ENCODE measurements at places on chromosomes 13 and 19.

DNA sequence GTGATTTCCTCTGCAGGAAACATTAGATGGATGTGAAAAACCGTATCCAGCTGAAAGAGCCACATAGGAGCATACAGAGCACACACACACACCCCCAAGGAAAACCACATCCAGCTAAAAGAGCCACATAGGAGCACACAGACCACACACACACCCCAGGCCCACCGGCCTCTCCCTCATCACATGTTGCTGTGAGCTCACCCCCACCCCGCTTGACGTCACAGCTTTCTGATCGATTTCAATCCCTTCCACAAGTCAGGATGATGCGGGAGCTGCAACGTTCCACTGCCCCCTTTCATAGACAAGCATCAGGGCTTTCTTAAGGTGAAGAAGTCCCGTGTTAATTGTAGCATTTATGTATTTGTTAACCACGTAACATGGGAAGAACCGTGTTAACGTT, 72.4 kb upstream of the SOX1 start:
- DNase-seq = no peak

- no peak for DNase-seq
Observed at GRCh38 chr19:36257520-36257876, 42.6 kb downstream of the ZNF146 start.

DNA sequence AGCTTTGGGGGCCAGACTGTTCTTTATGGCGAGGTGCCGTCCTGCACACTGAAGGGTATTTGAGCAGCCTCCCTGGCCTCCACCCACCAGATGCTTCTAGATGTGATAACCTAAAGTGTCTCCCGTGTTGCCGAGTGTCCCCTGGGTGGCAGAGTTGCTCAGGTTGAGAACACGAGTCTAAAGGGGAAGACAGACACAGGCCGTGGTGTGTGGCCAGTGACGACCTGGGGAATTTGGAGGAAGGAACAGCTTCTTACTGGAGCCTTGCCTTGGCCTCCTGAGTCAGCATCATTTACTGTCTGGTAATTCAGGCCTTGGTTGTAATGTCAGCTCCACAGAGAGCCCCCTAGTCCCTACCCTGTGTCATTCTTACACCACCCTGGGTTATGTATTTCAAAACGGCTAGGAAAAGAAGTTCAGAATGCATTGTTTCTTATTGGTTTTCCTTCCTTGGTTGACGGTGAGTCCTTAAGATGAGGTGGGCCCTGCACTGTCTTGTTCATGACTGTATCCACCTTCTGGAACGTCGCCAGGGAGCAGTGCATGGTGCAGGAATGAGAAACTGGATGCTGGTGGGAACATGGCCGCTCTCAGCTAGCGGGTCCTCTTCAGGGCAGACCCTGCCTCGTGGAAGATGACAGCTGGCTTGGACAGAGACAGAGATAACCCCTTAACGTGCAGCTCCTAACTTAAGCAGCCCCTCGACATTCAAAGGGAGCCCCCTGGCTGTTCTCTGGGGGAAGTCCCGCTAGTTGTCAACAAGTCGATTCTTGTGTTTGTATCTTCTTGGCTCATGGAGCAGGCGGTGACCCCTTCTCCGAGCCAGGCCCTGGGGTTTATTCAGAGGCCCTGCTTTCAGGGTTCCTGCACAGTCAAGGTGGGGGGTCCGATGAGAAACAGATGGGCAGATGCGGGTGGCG, 7.2 kb downstream of the SIN3B start:
- DNase-seq = no peak

DNA sequence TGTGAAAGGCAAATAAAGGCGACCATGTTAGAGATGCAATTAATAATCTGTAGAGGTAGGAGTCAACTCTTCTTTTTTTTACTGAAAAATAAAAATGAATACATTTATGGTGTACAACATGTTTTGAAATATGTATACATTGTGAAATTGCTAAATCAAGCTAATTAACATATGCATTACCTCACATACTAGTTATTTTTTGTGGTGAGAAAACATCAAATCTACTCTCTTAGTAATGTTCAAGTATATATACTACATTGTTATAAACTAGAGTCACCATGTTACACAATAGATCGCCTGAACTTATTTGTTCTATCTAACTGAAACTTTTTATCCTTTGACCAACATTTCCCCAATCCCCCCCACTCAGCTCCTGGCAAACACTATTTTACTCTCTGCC, 143.2 kb downstream of the POU4F1 start:
- DNase-seq = no peak

- DNase-seq = no peak
Observed at GRCh38 chr19:56842412-56842811, 1.9 kb upstream of the PEG3 start.

DNA sequence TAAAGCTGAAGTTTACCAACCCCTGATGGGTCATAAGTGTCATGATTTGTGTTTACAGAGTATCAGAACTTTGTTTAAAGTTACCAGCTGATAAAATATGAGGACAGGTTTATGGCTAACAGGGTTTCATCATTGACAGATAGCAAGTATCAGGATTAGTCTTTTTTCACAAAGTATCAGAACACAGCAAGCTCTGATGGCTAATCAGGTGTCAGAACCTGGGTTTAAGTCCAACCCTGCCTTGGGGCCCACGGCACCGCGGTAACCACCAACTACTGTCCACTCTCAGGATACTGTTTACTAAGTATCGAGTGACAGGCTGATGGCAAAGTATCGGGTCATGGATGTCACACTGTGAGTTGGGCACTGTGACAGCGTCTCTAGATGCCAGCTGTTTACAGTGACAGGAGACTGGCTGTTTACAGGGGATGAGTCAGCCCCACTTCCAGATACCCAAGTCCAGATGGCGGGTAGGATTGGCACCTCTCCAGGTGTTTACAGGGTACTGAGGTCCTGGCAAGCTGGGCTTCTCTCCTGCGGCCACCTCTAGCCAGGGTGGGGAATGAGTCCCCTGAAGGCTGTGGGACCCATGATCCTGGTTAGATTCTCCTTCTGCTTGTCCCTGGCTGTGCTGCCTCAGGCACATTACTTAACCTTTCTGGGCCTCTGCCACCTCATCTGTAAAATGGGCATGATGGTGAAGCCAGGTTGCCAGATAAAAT, 21.8 kb downstream of the ARRDC2 start:
- DNase-seq = no peak

- DNase-seq = no peak
Observed at GRCh38 chr13:20035130-20035529, 76.6 kb downstream of the ZMYM2 start.

GRCh38 chr13:44160591-44161191, 212.9 kb upstream of the SERP2 start:
- no peak for DNase-seq

DNA sequence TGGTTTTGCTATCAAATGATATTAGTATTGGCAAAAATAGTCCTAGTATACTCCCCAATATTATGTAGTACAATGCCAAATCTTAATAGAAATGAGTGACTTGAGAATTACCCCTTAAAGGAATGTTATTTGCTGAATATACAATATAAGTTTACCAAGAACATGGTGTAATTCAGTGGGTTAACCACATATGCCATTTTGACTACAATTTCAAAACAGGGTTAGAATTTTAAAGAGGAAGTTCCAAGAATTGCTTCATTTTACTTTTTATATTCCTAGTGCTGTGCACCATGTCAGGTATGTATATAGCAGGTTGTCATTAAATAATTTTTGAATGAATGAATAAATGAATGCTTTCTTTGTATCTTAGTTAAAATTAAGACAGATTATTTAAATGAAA, 66.3 kb downstream of the LMO7 start:
- DNase-seq = no peak

Data from stimulated activated CD4-positive, alpha-beta T cell treated with anti-CD3 and anti-CD28 coated beads, Interleukin-15, amount 100 ng/mL, for 24 hours (primary cell).